ENCODE measurements at places on chromosomes 3 and 15. TPM values are rescaled to one million over a fixed set of nuclear protein-coding genes. Genes with fewer than 3 reads are reported as not detected.
A peak's percentile ranks its signal among the peaks of the same experiment; 100 is the strongest.

GRCh38 chr3:17510265-17510664, 232.2 kb downstream of the TBC1D5 start:
- DNase-seq, result no peak

GRCh38 chr3:195147649-195148080, 123.3 kb downstream of the XXYLT1 start:
- DNase-seq, result peak; percentile 75

DNA sequence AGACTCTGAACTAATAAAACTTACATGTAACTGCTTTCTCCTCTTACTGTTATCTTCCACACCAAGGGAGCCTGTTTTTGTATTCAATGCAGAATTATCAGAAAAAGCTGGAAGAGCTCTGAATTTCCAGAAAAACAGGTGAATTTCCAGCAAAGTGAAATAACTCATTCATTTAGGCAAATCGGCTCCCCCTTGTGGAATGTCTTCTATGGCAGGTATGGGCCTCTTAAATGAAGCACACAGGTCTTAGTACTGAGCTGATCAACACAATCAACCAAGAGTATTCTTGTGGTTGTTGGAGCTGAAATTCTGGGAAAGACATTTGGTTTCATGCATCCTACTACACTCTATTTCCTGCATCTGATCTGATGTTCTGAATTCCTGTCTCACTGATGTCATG, 31.0 kb upstream of the PTPRG start:
- DNase-seq, result no peak

DNA sequence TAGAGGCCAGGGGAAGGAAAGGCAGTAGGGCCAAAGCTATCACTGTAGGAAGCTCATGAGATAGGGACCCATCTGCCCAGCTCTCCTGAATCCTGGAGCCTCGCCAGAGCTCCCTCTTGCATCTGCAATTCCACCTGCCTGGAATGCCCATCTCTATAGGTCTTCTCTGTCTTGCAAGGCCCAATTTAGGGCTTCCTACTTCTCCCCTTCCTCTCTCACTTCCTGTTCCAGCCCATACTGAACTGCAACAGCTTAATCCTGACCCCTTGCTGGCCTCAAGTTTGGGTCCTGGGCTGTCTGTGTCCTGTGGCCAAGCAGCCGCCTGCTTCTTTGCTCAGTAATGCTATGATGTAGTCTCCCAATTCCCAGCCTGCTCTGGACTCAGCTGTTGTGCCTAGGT, 3.6 kb upstream of the PTPN23 start:
- DNase-seq, result no peak

- DNase-seq, result no peak
Observed at GRCh38 chr3:55673764-55674163, 186.7 kb upstream of the WNT5A start.

GRCh38 chr15:71336671-71337070, 221.4 kb downstream of the THSD4 start:
- DNase-seq, result no peak

- no peak for DNase-seq
Observed at GRCh38 chr3:195882002-195882441, 26.3 kb downstream of the TNK2 start.

GRCh38 chr3:57596495-57597126, 533 bp downstream of the ARF4 start:
- DNase-seq, result peak; percentile 88

DNA sequence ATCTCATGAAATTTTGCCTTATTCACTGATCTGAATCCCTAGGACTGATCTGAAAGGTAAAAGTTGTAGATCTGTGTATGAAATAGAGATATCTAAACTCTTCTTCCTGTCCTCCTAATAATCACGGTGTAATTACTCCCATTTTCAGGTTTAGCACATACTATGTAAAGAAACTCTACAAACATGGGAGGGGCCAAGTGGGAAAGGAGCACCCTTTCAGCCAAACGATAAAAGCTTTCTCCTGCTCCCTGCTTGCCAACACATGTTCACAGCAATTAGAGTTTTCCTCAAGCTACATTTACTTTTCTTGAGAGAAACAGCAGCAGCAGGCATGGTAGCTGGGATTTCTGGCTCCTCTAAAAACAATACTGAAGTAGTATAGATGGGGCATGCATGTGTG, 71.6 kb downstream of the CHAC1 start:
- no peak for DNase-seq

GRCh38 chr3:139888561-139889140, 46.3 kb upstream of the CLSTN2 start:
- no peak for DNase-seq

DNA sequence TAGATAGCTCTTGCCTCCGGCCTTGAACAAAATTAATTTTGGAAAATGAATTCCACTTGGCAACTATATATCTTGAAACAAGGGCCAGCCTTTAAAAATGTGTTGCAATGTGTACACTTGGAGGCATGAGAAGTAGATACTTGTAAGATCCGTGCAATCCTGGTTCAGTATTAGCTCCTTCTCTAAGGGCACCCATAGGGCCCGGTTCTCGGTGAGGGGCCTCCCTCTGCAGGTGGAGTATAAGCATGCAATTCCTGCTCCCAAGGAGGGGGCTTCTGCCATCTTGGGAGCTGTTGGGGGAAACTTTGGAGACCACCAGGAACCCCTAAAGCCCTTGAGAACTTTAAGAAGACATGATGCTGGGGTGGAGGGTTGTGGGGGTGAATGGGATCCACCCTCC, 388.7 kb upstream of the RGMA start:
- DNase-seq, result no peak

DNA sequence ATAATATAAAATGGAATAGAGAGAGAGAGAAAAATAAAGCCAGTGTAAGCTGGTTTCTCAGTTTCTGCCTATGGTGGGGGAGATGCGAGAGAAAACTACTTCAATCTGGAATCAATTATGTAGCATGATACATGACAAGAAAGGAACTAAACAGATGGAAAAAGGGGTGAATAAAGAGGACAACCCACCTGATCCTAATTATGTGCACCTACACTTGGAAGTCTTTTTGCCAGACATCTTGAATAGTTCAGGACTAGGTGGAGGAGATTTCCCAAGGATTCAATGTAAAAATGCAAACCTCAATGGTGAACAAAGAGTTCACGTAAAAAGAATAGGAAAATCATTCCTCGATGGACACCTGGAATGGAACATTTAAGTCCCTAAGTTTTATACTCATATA, 524.4 kb upstream of the RGMA start:
- DNase-seq, result no peak

The SNRPN gene
- total RNA-seq, result 95.1 TPM

The FBXW12 gene
- total RNA-seq, result not detected

The SNX33 gene
- 17.2 TPM for total RNA-seq

The IQCF5 gene
- total RNA-seq, result not detected

The MFN1 gene
- 35.9 TPM for total RNA-seq

The GPR87 gene
- total RNA-seq, result under 0.01 TPM

The FGD5 gene
- 86.3 TPM for total RNA-seq

The ERC2 gene
- 1.1 TPM for total RNA-seq

The SAMD7 gene
- total RNA-seq, result not detected

Measured in dermis microvascular lymphatic vessel endothelial cell (primary cell).